Retina (tissue), 1 donor: ENCODE measurements at places on chromosomes 1 and 21.

GRCh38 chr1:78855258-78855657, 151.3 kb downstream of the ADGRL4 start:
- no peak for DNase-seq

DNA sequence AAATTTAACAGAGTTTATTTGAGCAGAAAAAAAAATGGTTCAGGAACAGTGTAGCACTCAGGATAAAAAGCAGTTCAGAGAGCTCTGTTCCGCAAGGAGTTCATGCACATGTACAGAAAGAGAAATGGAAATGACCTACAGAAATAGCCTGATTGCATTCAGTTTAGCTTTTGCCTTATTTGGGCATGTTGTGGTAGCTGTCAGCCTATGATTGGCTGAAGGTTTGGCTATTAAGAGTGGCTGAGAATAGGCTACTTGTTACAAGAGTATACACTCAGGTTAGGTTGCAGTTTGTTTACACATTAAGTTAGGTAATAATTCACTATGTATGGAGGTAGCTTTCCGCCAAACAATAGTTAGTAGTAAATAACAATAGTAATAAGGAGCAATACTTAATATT, 511.0 kb upstream of the TMPRSS15 start:
- DNase-seq: no peak

DNA sequence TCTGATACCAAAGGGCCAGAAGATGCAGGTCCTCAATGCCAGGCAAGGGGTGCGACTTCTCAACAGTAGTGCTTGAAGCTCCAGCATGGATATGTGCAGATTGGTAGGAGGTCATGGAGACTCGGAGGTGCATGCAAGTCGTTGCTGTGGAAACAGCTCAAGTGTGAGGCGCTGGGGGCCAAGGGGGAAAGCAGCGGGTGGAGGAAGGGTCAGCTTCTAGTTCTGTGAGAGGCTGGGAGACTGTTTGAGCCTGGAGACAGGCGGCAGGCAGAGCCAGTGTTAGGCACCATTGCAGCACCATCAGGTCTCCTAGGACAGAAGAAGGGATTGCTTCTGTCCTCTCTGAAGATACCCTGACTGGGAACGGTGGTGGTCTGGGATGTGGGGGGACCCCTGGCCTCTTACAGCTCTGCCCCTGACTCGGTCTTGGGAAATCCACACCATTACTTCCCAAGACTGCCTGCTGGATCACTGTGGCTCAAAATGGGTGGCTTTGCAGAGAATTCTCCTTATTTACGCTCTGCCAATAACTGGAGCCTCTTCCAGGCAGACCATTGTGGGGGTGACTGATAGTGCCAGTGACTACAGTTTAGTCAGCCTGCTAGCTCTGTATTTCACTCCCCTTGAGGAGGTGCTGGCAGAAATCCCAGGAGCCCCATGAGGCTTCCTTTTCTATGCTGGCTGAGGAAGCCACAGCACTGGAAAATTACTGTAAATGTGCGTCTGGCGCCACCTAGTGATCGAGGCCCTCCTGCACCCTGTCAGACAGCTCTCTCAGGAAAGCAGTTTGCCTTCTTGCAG, 46.3 kb upstream of the VANGL1 start:
- peak; percentile 87 for DNase-seq

GRCh38 chr1:160925652-160926244, 28.9 kb downstream of the ITLN2 start:
- no peak for DNase-seq

- no peak for DNase-seq
These were observed 14.3 kb upstream of the GPR157 start for GRCh38 chr1:9143250-9143649.
